ENCODE measurements at places on chromosomes 4 and X.
A peak's percentile ranks its signal among the peaks of the same experiment; 100 is the strongest.

- no peak for DNase-seq
These were observed 28.0 kb downstream of the TBC1D19 start for GRCh38 chr4:26611885-26612284.

GRCh38 chr4:25865586-25865985 lies 2.8 kb upstream of the SEL1L3 start:
- DNase-seq: no peak

DNA sequence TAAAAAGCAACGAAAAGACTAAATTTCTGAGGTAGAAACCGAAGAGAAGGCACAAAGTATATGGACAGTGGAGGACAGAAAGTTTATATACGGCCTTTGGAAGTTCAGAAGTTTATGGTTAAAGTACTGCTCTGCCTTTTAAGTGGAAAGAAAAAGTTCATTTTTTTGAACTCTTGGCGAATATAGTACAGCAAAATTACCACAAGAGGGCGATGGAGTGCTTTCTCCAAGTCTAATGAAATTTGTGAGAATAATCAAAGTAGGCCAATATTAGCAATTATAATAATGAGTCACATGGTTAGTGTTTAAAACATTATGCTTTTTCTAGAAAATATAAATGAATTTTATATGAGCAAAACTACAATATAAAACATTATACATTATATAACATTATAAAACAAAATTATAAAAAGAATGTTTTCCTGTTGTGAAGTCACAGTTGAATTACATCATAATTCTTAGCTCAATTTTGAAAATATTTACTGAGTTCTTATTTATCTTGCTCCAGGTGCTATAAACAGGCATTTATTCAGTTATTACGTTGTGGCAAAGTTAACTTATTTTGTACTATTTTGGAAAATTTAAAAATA lies 136.2 kb upstream of the BMPR1B start:
- DNase-seq: peak; percentile 79

- peak; percentile 21 for DNase-seq
These were observed 343.9 kb downstream of the MAGEB5 start for GRCh38 chrX:26559855-26560254.

DNA sequence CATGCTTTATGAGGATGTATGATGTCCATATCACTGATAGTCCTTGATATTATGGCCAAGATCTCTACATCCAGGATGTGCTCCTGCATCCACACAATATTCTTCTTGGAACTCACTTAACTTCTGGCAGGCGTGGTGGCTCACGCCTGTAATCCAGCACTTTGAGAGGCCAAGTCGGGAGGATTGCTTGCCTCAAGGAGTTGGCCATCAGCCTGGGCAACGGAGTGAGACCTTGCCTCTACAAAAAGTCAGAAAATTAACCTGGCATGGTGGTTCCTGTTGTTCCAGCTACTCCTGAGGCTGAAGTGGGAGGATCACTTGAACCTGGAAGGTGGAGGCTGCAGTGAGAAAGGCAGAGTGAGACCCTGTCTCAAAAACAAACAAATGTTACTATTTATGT lies 2.3 kb upstream of the HNRNPD start:
- DNase-seq: no peak

GRCh38 chr4:174222266-174222872 lies 61.1 kb downstream of the FBXO8 start:
- DNase-seq: no peak

DNA sequence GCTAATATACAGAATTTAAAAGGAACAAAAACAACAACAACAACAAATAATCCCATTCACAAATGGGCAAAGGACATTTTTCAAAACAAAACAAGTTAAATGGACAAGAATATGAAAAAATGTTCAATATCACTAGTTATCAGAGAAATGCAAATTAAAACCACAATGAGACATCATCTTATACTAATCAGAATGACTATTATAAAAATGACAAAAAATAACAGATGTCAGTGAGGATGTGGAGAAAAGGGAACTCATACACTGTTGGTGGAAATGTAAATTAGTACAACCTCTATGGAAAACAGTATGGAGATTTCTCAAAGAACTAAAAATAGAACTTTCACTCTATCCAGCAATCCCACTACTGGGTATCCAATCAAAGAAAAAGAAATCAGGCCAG lies 92.6 kb downstream of the KIT start:
- no peak for DNase-seq
